GM12864 (cell line): ENCODE measurements at places on chromosomes 2 and 18.

GRCh38 chr2:241062389-241063092 lies 39.5 kb downstream of the MTERF4 start:
- no peak for DNase-seq

GRCh38 chr18:68833756-68834155 lies 35.9 kb downstream of the CCDC102B start:
- no peak for DNase-seq

GRCh38 chr2:217799563-217800432 lies 203.0 kb downstream of the TNS1 start:
- no peak for DNase-seq

- DNase-seq, result no peak
Observed at GRCh38 chr18:38557006-38557405, 991.4 kb upstream of the CELF4 start.

GRCh38 chr2:210553373-210553772 lies 3.0 kb upstream of the CPS1 start:
- no peak for DNase-seq

DNA sequence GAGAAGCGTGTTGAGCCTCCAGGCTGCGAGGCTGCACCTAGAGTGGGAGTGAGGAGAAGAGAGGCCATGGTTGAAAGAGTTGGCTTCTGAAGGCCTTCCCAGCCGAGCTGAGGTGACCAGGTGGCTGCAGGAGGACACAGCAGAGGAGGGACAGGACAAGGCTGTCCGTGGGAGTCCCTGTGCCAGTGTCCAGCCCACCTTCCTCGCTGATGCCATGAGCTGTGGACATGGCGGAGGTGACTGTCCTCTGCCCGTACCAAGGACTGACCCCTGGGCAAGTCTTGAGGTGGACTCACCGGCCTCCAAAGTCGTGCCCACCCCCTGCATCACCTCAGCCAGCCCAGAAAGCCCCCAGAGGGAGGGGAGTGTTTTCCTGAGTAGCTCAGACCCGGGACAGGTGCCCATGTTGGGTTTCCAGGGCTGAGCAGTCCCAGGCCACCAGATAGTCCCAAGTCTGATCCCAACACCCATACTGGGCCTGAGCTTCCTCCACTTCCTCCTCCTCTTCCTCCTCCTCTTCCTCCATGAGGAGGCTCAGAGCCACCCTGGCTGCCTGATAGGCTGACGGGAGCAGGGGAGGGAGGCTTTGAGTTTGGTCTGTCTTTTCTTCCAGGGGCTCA lies 43.0 kb upstream of the FOSL2 start:
- DNase-seq, result no peak

DNA sequence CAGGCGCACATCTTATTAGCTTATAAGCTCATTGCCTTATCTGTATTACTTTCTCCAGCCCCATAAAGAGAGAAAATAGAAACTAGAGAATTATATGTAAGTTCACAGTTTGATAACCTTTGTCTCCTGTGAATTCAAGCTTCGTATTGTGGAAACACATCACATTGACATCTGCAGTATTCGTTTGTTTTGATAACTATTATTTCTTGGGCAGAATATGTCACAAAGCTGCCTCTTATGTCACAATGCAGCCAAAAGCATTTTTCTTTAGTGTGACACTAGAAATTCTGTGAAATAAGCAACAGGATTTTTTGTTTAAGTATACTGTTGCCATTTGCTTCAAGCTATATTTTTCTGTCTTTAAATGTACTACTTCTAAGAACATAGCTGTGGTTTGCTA lies 221.5 kb downstream of the DOK6 start:
- no peak for DNase-seq

- no peak for DNase-seq
Observed at GRCh38 chr2:71120195-71120594, 9.8 kb downstream of the MCEE start.

DNA sequence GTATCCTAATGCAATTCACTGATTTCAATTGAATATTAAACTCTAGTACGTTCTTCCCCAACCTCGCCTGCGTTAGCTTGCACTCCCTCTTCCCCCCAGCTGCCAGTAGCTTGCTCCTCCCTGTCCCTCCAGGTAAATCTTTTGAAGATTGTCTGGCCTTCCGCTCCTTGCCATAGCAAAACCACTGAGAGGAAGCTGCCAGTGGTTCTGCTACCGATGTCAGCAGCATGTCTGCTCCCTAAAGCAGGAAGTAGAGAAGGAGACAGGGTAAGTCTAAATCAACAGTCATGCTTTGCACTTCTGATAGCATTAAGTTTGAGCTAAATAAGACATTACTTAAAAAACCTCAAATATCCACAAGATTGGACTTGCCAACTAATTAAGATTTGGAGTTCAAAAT lies 89.1 kb downstream of the SCN2A start:
- DNase-seq, result no peak

DNA sequence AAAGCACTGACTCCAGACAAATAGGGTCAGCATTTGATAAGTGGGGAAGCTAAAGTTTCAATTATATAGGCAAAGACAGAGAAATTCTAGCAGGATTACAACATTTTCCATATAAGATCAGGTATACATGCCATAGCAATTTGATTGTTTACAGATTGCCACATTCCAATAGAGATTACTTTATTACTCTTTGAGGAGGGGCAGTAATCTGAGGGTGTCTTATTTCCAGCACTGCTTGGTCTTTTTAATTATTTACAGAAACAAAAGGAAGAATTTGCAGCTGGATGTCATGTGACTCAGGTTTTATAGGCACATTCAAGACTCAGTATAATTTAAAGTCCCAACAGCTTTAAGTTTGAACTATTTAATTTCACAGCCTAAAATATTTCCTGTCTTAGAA lies 42.5 kb upstream of the GPR39 start:
- DNase-seq, result no peak

- no peak for DNase-seq
Observed at GRCh38 chr18:35513181-35513936, 15.6 kb upstream of the INO80C start.

GRCh38 chr2:168116448-168116847 lies 130.9 kb downstream of the STK39 start:
- DNase-seq, result no peak

DNA sequence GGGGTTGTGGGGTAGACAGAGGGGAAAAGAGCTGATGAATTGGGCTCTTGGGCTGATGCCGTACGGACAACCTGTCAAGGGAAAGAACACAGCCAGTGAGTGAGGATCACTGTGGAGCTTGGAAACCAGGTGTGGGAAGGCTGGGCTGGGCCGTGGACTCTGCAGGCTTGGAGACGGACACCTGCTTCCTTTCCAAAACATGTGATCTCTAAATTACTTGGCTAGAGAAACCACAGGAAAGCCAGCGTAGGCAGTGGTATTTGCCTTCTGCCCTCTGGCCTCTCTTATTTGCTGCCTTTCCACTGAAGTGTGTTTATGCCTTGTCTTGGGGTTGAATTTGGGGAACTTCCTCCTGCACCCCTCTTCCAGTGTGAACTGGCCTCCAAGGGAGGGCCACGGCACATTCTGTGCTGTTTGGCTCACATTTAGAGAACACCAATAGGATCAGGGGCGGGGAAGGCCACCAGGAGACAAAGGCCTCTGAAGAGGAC lies 267.7 kb downstream of the PRKCE start:
- DNase-seq, result no peak

DNA sequence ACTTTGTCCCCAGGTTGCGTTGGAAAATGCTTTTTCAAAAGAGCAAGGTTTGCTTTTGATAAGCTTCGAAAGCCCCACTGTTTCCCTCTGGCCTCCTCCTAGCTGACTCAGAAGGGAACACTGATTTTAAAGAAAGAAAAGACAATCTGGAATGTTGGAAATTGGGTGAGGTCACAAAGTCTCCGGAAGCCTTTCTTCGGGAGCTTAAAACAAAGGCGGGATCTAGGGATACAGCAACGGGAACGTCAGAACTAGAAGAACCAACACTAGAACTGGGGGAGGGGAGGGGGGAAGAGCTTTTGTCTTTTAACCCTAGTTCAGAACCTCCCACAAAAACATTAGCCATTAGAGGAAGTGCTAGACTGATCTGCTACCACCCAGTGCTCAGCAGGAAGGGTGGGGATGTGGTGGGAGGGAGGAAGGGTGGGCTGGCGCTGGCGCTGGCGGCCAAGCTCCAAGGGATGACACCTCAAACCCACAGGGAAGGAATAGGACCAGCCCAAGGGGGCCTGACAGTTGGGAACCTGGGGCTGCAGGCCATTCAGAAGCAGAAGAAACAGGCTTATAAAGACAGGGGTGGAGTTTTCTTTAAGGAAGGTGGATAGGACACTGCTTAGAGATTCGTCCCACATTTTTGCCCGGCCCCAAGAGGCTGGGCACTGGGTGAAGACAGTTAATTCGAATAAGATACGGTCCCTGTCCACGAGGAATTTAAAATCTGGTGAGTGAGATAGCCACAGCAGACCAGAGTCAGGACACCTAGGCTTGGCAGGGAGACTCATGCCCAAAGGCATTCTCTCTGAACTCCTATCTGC lies 1.7 kb downstream of the TMSB10 start:
- DNase-seq, result no peak

DNA sequence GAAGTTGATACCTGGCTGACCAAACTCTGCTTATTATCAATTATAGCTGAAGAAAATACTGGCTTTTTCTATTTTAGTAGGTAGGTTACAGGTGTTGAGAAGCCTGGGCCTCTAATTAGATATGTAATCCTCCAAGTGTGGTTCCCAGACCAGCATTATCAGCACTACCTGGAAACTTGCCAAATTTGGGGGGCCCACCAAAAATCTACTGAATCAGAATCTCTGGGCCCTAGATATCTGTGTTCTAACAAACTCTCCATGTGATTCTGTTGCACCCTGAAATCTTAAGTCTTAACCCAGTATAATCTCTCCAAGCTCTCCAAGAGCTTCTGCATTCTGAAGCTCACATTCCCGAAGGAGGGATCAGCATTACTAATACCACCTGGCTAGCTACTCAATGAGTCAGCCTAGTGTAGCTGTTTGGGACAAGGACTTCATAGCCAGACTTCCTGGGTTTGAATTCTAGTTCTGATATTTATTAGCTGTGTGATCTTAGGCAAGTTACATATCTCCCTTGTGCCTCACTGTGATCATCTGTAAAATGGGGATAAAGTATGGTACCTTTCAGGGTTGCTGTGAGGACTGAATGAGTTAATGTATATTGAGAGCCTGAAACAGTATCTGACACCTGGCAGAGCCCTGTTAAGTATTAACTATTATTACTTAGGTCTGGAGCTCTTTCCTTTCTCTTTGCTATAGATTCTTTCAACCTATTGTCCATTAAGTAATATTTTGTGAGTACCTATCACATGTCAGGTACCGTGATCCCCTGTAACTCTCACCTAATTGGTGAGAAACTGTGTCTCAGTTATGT lies 94.1 kb upstream of the CD302 start:
- no peak for DNase-seq

- DNase-seq, result no peak
Observed at GRCh38 chr2:227796045-227796711, 17.5 kb upstream of the CCL20 start.

- no peak for DNase-seq
Observed at GRCh38 chr2:236507393-236508085, 62.1 kb upstream of the ACKR3 start.

- no peak for DNase-seq
Observed at GRCh38 chr2:143192716-143193115, 63.5 kb downstream of the ARHGAP15 start.

GRCh38 chr2:70443726-70444125 lies 109.9 kb downstream of the TGFA start:
- no peak for DNase-seq

DNA sequence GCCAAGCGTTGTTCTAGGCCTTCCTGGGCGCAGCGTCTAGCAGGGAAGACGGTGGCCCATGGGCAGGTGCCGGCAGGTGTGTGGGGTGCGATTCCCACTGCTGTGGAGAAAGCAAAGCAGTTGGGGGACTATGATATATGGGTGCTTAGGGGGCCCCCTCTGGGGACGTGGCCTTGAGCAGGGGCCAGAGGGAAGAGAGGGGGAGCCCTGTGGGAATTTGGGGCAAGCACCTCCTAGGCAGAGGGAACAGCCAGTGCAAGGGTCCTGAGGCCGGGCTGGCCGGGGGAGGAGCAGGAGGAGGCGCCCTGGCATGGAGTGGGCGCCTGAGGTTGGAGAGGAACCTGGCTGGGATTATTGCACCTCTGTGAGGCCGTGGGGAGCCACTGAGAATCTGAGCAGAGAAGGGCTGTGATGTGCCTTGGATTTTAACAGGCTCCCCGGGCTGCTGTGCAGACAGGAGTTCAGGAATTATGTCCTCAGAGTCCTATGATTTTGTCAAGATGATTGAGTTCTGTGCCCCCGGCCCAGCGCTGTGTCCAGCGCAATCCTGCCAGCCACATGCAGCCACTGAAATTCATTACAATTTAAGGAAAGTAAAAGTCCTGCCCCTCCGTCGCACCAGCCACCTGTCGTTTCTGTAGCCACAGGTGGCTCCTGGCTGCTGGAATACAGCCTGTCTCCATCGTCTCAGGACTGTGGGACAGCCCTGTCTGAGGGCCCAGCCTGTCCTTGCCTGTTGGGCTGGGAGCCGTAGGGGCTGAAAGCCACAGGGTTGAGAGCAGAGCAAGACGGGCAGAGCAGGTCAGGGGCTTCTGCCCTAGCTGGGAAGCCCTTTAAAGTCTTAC lies 9.1 kb upstream of the KLHL30 start:
- no peak for DNase-seq

DNA sequence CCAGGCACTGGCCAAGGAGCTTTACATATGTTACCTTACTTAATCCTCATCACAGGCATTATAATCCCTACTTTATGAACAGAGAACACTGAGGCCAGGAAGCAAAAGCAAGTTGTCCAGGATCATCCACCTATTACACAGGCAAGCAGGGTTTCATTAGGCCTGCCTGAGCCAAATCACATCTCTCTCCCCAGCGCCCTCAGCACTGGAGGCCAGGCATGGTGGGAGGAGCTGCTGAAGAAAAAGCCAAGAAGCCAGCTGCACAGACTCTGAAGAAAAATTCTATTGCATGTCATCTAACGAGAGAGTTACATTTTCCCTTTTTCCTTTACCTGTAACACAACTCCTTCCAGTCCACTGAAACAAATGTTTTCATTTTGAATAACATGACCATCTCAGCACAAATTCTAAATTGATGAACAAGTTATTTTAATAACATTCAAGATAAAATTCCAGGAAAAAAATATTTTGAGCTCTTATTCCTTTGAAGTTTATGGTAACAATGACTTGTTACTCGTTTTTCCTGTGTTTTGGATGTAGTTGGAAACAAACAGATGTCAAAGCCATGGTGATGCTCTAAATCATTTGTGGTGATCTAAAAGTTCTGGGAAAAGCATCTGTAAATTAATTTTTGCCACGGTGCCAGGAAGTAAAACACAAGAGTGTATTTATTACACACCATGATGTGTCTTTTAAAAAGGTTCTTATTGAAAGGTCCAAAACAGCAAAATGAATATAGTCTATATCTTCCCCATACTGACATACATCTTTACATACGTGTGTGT lies 139.0 kb upstream of the ITGB6 start:
- no peak for DNase-seq

- no peak for DNase-seq
Observed at GRCh38 chr2:85503851-85504777, 34.9 kb upstream of the MAT2A start.
